Glomerular endothelial cell (primary cell): ENCODE measurements at places on chromosomes 1 and 21. TPM values are rescaled to one million over a fixed set of nuclear protein-coding genes. Genes with fewer than 3 reads are reported as not detected.

FMO2 gene
- total RNA-seq = not detected in 2 replicates

PTGER3 gene
- total RNA-seq = 0.05 and 0.06 TPM in 2 replicates

SPRR2B gene
- total RNA-seq = not detected in 2 replicates

DNA sequence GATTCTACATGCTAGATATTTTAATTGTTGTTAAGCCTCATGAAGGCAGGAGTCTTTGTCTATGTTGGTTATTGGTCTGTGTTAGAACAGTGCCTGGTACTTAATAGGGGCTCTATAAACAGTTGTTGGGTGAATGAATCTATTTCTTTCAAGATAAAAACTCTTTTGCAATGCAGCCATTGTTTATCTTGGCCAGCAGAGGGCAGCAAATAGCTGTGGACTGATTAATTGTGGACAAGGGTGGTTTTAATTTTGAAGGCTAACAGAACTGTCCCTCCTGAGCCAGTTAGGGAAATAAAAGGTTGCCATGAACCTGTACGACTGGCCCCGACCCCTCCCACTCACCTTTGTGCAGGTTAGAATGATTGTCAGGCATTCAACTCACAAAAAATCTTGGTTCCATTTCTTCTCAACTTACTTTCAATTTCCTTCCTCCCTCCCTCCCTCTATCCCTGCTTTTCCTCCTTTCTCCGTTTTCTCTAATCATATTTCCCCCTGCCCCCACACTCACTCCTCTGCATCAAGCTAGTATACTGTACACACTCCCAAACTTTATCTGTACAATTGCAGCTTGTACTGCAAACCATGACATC, 66.3 kb upstream of the DIRAS3 start:
- no peak for DNase-seq

DNA sequence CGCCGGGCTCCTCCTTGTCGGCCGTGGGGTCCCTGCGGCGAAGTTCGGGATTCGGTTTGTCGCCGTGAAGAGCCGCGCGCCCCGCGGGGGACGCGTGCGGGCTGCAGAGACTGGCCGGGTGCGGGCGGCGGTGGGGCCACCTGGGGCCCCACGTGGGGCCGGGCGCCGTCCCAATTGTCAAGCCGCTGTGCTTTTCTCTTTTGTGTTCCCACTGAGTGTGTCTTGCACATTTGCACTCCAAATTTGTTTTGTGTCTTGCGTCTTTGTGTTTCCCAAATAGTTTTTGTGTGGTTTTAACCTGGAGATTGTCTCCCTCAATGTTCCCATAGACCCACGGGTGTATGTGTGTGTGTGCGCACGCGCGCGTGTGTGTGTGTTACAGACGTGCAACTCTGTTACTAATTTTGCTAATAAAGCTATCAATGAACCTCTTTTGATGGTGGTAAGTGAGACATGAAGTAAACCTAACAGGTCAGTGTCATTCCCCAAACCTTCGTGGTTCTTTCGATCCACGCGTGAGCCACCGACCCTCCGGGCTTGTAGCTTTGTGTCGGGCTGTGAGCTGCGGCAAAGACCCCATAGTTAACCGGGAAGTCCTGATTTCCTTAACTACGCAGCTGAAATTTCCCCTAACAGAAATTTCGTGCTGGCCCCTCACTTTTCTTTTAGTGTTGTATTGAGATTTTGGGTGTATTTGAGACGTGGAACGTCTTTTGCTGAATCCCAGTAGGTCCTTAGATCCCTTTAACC, 708 bp downstream of the PRDM2 start:
- DNase-seq = no peak

DNA sequence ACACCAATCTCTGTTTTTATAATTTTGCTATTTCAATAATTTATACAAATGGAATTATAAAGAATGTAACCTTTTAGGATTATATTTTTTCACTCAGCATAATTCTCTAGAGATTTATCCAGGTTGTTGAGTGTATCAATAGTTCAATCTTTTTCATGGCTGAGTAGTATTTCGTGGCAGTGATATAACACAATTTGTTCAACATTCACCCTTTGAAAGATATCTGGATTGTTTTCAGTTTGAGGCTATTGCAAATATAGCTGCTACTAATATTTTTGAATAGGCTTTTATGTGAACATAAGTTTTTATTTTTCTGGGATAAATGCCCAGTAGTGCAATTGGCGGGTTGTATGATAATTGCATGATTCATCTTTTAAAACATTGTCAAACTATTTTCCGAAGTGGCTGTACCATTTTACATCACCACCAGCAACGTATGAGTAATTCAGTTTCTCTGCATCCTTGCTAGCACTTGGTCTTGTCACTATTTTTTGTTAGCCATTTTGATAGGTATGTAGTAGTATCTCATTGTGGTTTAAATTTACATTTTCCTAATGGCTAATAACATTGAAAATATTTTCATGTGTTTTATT, 55.6 kb upstream of the ABCD3 start:
- DNase-seq = no peak
